Left cardiac atrium (tissue), 4 donors: ENCODE measurements at places on chromosomes 11 and 22.

- no peak for DNase-seq
These were observed 20.0 kb downstream of the DAGLA start for GRCh38 chr11:61700212-61700611.

- no peak for DNase-seq
These were observed 492.7 kb downstream of the BRD1 start for GRCh38 chr22:49334976-49335375.

DNA sequence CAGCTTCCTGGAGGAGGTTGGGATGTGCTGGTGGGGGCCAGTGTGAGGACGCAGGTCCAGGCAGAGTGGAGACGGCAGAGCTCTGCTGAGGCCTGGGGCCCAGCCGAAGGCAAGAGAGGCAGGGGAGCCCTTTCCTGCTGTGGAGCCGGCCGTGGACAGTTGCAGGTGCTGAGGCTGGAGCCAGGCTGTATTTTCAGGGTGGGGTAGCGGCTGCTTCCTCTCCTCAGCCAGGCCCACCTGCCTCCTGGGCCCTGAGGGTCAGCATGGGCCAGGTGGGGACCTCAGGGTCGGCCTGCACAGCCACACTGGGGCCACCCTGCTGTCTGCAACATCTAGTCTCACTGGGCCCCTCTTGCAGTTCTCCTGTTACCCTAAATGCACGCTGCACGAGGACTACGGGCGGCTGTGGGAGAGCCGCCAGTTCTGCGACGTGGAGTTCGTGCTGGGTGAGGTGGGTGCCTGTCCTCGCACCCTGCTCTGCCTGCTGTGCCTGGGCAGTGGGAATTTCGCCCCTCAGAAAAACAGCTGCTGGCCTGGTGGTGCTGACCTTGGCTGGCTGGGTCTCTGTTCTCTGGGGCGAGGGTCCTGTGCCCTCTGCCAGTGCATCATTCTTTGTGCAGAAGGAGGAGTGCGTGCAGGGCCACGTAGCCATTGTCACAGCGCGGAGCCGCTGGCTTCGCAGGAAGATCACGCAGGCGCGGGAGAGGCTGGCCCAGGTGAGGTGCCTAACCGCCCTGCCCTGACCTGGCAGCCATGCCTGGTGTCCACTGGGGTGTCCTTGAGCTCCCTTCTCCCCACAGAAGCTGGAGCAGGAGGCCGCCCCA, 8.4 kb downstream of the THAP7 start:
- no peak for DNase-seq

DNA sequence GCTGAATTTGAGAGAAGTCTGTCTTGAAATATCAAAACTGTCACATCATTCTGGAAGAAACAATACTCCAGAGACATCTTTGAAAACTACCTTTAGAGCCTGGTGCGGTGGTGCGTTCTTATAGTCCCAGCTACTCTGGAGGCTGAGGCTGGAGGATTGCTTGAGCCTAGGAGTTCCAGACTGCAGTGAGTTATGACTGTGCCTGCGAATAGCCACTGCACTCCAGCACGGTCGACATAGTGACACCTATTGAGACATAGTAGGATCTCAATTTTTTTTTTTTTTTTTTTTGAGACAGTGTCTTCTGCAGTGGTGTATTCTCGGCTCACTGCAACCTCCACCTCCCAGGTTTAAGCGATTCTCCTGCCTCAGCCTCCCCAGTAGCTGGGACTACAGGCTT, 11.5 kb upstream of the AIFM3 start:
- no peak for DNase-seq

DNA sequence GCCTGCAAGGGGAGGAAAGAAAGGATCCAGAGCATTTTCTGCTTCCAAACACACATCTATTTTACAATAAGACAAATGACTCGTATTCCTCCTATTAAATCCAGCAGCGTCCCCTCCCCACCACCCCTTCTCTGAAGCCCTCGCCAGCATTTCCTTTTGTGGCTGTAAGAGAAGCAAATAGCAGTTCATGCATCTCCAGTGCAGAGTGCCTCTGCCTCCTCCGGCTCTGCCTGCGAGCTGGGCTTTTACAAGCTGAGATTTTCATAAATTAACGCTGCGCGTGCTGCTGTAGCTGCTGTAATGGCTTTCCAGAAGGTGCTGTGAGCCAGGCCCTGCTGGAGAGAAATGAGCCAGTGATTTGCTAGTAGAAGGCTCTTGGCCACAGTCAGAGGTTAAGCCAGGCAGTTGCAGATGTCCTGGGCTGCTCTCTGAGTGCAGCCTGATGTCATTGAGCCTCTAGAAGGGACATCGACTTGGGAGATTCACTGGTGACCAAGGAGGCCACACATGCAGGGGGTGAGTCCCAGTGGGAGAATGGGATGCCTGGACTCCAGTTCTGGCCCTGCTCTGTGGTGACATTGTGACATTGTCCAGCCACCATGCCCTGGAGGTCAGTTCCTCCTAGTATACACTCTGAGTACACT, 134.5 kb upstream of the NAV2 start:
- DNase-seq: no peak

DNA sequence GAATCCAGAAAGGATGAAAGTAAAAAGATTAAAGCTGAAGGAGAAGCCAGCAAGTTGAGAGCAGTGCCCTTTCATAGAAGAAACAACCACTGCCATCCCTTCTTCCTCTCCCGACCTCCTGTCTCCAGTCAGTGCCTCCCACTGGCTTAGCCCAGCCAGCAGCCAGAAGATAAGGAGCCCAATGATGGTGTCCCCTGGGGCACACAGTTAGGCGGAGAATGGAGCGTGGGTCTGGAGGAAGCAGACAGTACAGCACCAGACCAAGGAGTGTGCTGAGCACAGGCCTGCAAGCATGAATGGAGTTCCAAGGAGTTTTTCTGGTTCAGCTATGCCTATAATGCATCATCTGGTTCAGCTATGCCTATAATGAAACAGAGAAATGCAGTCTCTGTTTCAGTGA, 54.3 kb upstream of the TNRC6B start:
- peak; percentile 56 for DNase-seq

GRCh38 chr11:25628030-25628429, 703.9 kb upstream of the ANO3 start:
- no peak for DNase-seq

GRCh38 chr11:93188726-93189125, 9.1 kb downstream of the SLC36A4 start:
- no peak for DNase-seq

DNA sequence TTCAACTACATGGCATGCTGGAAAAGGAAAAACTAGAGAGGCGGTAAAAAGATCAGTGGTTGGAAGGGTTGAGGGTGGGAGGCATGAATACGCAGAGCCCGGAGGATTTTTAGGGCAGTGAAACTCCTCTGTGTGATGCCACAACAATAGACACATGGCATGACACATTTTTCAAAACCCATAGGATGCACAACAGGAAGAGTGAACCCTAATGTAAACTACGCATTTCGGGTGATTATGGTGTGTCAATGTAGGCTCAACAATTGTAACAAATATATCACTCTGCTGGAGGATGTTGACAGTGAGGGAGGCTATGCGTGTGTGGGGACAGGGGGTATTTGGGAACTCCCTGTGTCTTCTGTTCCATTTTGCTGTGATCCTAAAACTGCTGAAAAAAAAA, 15.7 kb upstream of the FAM83F start:
- DNase-seq: no peak

GRCh38 chr11:125418396-125418795, 77.7 kb downstream of the FEZ1 start:
- DNase-seq: peak; percentile 11

DNA sequence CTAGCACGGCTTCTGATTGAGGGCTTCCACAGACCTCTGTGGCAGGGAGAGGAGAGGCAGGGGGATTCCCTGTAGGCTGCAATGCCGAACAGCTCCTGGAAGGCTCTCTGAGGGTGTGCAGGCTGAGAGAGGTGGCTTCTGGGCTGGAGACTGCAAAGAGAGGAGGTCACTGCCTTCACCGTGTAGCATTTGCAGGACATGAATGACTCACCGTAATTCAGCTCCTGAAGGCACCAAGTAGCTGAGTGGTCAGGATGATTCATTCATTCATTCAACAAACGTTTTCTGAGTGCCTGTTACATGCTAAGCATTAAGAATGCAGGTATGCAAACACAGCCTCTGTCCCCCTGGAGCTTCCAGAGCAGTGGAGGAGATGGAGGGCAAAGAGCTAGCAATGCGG, 18.0 kb upstream of the EIF3D start:
- DNase-seq: no peak

GRCh38 chr11:3840870-3841425, at the start of gene RHOG:
Gene RHOG, minus strand, starts transcription at chr11:3840959. Its CDS starts 12,821 bp downstream, at chr11:3828138.
- peak; percentile 88 for DNase-seq

- DNase-seq: no peak
These were observed 386.2 kb downstream of the TENM4 start for GRCh38 chr11:79054636-79055035.

- DNase-seq: no peak
These were observed 25.8 kb downstream of the XRRA1 start for GRCh38 chr11:74923125-74923524.

DNA sequence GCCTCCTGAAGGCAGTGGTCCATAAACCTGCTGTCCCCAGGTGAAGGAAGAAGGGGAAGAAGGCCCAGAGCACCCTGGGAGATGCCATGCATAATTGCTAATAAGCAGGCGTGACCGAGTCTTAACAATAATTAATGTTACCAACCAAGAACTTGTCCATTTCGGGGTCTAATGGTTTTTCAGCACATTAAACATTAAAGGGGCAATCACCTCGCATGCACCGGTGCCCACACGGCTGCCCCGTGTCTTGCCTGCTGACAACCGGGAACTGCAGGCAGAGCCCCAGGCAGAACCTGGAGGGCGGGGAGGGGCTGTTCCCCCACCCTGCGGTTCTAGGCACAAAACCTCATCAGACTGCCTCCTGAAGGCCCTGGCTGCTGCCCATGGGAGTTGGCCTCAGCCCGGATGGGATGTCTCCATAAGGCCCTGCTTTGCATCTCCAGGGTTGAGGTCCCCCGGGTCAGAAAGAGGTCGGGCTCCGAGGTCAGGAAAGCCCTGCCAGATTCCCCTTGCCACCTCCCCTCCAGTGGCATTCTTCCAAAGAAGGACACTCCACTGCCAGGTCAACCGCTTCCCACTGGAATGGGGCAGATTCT, 169.0 kb downstream of the BUD13 start:
- DNase-seq: no peak

GRCh38 chr11:120073196-120073595, 64.7 kb downstream of the TRIM29 start:
- no peak for DNase-seq

DNA sequence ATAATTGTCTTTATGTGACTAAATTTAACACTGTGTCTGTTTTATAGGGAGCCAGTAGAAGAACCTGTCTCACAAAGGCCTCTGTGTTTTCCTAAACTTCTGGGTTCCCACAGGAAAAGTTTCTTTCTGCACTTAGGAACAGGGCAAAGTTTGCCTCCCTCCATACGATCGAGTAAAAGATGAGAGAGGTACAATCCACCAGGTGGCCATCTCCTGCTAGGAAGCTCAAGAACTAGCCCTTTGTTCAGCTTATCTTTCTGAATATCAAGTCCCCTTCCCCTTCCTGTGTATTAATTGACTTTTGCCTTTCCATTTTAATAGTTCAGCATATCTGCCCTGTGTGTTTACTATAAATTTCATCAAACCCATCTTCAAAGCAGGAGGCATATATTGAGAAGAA, 18.0 kb downstream of the CSNK2A3 start:
- no peak for DNase-seq

DNA sequence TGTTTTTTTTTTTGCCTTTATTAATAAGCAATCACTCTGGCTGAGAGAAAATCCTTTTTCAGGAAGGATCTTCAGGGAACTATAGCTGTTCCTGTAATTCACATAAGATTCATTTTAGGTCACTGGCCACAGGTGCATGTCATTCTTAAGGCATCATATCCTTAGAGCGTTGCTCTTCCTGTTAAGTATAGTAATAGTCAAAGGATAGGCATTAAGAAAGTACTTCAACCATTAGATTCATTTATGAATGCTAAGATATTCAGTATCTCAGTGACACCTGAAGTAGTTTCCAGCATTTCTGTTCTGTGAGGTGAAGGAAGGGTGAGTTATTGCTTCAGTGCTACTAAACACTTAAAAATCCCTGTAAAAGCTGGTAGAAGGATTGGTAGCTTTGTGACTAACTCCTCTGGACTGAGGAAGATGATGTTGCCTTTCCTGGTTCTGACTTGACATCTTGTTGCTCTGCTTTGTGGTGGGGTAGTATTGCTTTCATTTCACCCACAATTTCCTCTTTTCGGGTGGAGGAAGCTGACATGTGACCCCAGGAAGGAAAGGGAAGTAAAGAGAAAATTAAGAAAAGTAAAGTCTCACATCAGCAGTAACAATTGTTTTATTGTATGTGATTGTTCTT, 34.7 kb downstream of the RNF169 start:
- DNase-seq: no peak

DNA sequence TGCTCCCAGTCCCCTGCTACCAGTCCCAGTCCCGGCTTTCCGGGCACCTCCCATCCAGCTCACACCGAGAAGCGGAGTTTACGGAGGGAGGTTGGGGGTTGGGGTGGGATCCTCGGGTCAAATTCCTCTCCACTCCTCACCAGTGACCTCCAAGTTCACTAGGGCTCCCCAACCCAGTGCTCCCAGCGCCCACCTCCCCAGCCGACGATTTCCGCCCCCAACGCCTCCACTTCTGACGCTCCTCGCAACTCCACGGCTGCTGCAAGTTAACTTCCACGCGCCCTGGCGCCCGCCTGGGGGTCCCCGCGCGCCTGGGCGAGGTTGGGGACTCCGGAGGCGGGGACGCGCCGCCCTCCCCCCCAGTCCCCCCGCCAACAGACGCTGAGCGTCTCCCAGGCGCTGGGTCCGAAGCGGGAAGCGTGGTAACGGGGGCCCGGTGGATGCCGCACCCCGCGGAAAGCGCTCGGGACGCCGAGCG, 526 bp downstream of the TPST2 start:
- peak; percentile 59 for DNase-seq

DNA sequence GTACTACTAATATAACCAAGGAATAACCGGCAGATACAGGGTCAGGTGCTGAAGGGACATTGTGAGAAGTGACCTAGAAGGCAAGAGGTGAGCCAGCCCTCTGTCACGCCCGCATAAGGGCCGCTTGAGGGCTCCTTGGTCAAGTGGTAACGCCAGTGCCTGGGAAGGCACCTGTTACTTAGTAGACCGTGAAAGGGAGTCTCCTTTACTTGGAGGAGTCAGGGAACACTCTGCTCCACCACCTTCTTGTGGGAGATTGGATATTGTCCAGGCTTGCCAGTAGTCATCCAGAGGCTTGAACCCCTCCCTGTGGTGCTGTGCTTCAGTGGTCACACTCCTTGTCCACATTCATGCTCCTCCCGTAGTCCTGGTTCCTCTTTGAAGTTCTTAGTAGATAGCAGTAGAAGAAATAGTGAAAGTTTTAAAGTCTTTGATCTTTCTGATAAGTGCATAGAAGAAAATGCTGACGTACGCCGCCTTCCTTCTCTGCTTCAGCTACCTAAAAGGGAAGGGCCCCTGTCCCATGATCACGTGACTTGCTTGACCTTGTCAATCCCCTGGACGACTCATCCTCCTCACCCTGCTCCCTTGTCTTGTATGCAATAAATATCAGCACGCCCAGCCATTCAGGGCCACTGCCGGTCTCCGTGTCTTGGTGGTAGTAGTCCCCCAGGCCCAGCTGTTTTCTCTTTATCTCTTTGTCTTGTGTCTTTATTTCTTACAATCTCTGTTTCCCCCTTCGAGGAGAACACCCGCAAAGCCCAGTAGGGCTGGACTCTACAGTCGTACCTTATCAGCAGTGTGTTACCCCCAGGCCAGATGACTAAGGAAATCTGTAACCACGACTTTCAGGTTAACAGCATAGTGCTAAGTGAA, 6.1 kb downstream of the NUP50 start:
- no peak for DNase-seq

- DNase-seq: peak; percentile 88
These were observed 138.9 kb downstream of the MN1 start for GRCh38 chr22:27662359-27663301.

- DNase-seq: no peak
These were observed 31.8 kb upstream of the RAPSN start for GRCh38 chr11:47480762-47481161.
